ENCODE measurements at places on chromosomes 2 and 18.
A peak's percentile ranks its signal among the peaks of the same experiment; 100 is the strongest.

- DNase-seq, result no peak
Observed at GRCh38 chr2:99688699-99689098, 198.9 kb upstream of the REV1 start.

DNA sequence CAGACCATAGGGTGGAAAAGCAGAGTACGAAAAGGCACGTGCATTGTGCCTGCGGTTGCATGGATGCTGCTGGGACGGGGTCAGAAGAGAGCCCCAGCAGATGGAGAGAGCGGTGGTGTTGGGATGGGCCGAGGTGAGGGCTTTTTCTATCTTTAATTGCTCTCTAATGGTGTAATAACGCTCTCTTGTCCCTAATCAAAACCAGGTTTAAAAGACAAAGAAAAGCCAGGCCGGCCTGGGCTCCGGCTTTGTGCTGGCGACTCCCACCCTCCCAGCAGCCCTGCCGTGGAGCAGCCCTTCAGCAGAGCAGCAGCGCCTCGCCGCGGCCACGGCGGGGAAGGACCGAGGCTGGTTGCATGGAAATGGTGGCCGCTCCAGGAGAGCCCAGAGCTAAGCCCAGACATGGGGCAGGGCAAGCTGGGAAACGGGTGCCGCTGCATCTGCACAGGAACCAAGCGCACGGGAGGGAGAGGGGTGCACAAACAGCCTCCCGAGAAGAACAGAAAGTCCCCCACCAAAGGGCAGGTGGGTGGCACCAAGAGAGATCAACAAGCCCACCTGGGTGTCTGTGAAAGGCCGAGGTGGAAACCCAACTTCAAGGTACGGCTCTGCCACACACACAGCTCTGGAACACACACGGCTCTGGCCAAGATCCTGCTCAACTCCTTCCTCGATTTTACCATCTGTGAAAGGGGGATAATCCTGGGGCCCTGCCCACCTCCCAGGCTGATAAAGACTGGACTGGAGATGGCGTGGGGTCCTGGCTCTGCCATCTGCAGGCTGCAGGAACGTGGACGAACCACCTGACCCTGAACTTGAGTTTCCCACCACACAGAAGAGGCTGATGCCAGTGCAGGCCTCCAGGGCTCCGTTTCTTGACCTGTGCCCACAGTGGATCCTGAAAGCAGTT is 15.0 kb downstream of the HS1BP3 start:
- DNase-seq, result peak; percentile 31

GRCh38 chr2:66714610-66715009 is 279.7 kb downstream of the MEIS1 start:
- DNase-seq, result no peak

DNA sequence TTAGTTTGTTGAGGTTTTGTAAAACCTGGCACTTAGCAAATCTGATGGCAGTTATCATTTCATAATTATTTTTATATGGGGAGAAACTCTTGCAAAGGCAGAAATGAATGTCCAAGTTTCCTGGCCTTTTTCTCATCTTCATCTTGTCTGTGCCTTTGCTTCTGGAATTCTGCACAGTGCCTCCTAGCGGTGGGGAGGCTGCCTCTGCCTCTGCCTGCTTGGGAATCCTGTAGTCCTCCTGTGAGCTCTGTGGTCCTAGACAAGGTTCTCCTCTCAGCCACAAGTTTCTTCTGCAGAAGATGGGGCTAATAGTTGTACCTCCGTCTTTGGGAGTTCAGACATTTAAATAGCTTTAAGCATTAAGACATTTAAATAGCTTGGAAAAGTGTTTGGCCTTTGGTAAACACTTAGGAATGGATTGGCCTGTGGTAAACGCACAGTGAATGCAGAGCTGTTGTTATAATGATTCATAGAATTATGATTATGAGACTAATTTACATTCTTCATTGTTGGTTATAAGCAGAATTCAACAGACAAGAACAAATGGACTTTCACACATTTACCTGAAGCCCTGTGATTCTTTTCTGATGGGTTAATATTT is 101.2 kb downstream of the ZNF236 start:
- no peak for DNase-seq

- no peak for DNase-seq
Observed at GRCh38 chr18:77634494-77634893, 384.8 kb downstream of the GALR1 start.

GRCh38 chr2:71469403-71470398 is 16.3 kb downstream of the DYSF start:
- DNase-seq, result no peak

GRCh38 chr18:47749600-47749973 is 180.9 kb downstream of the SMAD2 start:
- no peak for DNase-seq

GRCh38 chr2:27016801-27017325 is 15.9 kb upstream of the TMEM214 start:
- DNase-seq, result peak; percentile 42

- no peak for DNase-seq
Observed at GRCh38 chr2:43009448-43009847, 217.0 kb downstream of the ZFP36L2 start.

- no peak for DNase-seq
Observed at GRCh38 chr2:42804338-42804737, 12.0 kb upstream of the HAAO start.

GRCh38 chr18:7545734-7546133 is 21.4 kb upstream of the PTPRM start:
- no peak for DNase-seq

- DNase-seq, result no peak
Observed at GRCh38 chr18:24831081-24831480, 370.6 kb downstream of the HRH4 start.

- DNase-seq, result peak; percentile 15
Observed at GRCh38 chr2:159285929-159286708, at the start of gene WDSUB1. Gene WDSUB1 (minus strand): TSS chr2:159286703. CDS start chr2:159283069, 3,634 bp downstream.

DNA sequence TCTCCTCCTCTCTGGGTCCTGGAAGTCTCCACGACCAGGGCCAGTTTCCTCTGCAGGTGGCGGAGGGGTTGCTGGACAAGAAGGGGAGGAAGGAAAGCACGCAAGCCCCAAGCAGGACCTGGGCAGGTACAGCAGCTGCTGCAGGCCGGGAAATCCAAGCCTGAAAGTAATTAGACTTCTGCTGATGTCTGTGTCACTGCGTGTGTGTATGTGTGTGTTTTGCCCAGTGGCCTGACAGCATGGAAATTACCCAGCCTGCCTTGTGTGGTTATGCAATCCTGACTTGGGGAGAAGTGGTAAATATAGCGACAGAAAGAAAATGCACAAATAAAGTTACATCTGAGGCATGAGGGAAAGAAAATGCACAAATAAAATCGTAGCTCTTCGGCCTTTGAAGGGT is 121.8 kb upstream of the ZBTB14 start:
- DNase-seq, result peak; percentile 28

DNA sequence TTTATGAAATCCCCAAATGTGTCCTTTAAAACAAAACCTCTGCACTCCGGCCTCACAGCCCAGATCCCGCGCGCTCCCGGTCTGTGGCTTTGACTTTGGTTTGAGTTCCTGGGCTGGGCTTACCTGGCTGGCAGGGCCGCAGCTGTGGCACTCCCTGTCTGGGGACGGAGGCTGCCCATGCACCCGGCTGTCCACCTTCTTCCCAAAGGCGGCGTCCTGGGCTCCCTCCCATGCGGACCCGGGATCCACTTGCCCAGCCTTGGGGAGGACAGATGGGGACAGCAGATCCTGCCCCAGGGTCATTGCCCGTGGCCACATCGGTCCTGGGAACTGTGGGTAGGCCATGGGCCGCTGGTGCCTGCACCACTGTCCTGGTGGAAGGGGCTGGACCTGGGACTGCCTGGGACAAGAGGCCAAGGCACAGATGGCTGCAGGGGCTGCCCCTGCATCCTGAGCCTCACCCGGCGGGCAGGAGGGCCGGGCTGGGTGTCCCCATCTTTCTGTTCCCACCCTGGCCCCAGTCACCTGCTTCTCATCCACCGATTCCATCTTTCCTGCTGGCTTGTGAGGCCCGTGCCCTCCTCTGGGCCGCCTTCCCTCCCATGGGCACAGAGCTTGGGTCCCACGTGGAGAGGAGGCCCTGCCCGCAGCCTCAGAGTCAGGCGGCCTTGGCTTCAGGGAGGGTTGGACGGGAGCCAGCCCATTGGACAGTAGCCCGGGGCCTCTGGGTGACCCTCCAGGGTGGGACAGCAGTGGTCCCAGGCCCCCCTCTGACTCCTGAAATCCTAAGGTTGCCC is 27.7 kb downstream of the NFATC1 start:
- DNase-seq, result no peak

DNA sequence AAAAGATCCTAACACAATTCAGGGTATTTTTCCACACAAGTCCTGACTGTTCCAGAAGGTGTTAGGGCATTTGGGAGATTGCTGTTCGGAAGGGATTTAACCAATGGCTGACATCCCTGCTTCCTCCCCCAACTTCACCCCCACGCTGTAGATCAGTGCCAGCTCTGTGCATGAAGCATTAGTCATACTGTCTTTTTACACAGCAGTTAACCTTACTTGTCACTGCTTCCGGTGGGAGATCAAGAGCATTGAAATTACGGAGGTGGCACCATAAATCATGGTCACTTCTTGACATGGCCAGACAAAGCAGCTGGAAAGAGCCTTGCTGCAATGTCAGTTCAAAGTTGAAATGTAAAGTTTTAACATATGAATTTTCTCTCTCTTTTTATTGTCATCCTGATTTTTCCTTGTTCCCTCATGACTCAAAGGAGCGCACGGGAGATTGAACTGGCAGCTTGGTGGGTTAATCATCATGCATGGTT is 70.2 kb downstream of the HRH4 start:
- DNase-seq, result no peak

GRCh38 chr2:110707386-110707965 is 24.9 kb upstream of the ACOXL start:
- no peak for DNase-seq

GRCh38 chr2:16393500-16394071 is 272.0 kb downstream of the CYRIA start:
- no peak for DNase-seq

DNA sequence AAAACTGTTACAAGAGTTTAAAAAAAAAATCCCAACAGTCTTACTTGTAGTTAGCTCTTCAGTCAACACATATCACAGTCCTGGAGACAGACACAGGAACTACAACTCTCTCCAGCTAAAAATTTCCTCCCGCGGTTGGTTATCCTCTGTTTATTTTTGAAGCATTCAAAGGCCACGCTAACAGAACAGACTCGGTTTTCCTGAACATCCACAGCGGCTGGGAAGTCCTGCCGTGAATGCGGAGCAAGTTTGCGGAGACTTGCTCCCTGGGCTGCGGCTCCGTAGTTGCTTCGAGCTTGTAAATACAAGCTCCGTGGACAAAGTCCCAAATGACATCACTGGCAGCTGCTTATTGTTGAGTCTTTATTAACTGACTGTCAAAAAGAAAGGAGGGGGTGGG is at the start of gene NCKAP5:
Gene NCKAP5, minus strand, starts transcription at position 292 of the 400 bp plus-strand sequence. CDS start 50,937 bp downstream, outside the sequence.
- no peak for DNase-seq

GRCh38 chr2:201774546-201774945 is 6.2 kb downstream of the ALS2 start:
- no peak for DNase-seq

DNA sequence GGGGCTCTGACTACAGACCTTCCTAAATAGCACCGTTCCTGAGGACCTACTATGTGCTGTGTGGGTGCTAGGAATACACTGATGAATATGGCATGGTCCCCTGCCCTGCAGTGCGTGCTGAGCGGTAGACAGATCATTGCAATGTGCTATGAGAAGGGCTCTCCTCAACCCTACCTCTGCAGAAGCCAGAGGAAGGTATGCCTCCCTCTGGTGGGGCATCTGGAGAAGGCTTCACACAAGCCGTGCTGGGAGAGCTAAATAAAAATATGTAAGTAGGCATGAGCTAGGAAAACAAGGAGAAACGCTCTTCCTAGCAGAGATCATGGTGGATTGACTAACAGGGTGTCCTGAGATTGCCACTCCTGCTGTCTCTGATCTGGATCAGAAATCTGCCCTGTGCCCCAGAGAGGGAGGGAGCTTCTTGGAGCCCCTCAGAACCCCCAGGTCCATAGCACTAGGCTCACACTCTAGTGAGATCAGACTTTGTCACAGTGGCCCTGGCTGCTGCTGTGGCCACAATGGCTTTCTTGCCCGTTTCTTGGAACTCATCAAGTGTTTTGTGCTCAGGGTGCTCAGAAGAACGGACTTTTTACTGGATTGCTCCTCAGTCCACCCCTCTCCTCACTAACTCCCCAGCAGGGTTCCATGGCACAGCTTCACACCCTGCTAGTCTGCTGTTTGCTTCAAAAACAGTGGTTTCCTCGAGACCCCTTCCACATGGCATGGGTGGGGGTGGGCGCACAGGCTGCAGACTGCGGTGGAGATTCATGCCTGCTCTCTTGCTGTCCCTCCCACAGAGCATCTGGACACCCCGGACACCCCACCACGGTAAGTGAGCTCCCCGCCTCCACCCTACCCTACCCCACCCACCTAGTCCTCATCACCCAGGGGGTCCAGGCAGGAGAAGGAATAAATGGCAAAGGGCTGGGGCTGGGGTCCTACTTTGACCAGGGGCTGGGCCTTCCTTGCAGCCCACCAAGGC is 14.2 kb downstream of the SIGLEC15 start:
- peak; percentile 34 for DNase-seq

- no peak for DNase-seq
Observed at GRCh38 chr2:41927581-41928264, 120.1 kb upstream of the PKDCC start.

- DNase-seq, result no peak
Observed at GRCh38 chr18:53689886-53690285, 534.6 kb downstream of the MBD2 start.

GRCh38 chr2:86274265-86274917 is 63.0 kb downstream of the REEP1 start:
- DNase-seq, result no peak
